ENCODE measurements at places on chromosomes 6 and 20.

GRCh38 chr6:137877606-137878005 lies 10.5 kb downstream of the TNFAIP3 start:
- DNase-seq = no peak

DNA sequence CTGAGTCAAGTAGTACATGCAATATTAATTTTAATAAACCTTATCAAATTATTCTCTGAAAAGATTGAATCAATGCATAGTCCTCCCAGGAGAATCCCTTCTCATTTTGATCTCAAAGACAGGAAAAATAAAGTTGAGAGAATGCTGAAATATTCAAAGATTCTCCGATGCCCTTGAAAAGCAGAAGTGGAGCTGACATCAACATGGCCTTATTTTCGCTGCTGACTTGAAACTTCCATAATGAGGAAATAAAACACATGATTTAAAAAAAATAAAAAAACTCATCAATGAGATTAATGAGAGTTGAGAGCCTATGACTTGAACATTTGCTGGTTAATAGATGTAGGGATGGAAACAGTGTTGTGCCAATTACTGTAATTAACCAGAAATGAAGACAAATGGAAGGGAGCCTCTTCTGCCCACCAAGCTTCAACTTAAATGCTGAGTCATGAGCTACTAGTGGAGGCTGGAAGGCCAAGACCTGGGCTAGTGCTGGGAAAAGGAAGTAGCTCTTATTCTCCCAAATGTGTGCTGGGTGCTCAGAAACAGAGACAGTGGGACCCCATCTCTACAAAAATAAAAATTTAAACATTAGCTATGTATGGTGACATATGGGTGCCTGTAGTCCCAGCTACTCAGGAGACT lies 139.9 kb downstream of the BFSP1 start:
- DNase-seq = no peak

GRCh38 chr20:58146746-58147140 lies 81.7 kb downstream of the ANKRD60 start:
- no peak for DNase-seq

- no peak for DNase-seq
Measured at GRCh38 chr20:21137078-21137477, 11.2 kb downstream of the KIZ start.

- DNase-seq = no peak
Measured at GRCh38 chr6:40822619-40823018, 216.4 kb downstream of the UNC5CL start.

DNA sequence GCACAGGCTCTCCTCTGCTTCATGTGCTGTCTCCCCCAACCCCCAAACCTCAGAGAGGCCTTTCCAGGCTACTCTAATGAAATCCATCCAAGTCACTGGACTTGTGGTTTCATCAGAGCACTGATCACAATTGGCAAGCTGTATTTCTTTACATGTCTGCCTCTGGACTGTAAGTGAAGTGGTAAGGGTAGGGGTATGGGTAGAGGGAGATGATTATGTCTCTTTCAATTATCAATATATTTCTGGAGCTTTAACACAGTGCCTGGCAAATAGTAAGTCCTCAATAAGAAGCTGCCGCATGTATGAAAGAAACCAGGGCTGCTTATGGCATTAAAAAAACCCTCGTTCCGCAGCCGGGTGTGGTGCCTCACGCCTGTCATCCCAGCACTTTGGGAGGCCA lies 5.4 kb downstream of the TRERF1 start:
- no peak for DNase-seq

DNA sequence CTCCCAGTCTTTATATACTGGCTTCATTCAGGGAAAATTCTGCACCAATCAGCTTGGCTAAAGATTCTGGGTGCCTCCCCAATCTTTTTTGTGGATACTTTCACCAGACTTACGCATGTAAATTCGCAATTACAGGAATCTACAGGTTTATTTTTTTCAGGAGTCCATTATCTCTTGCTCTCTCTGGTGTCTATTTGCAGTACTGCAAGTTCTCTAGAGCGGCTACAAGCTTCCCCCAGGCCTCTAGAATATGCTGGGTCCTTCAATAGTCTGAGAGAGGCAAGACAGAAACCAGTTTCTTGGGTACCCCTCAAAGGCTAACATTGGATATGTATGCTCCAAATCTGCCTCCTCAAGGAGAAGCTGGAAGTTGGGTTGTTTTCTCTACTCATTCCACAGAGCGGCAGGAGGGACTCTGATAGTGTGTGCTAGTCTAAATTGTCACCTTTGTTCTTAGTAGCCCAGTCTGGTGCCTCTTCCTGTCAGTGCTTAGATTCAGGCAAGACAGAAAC lies 58.5 kb downstream of the SUN5 start:
- no peak for DNase-seq

DNA sequence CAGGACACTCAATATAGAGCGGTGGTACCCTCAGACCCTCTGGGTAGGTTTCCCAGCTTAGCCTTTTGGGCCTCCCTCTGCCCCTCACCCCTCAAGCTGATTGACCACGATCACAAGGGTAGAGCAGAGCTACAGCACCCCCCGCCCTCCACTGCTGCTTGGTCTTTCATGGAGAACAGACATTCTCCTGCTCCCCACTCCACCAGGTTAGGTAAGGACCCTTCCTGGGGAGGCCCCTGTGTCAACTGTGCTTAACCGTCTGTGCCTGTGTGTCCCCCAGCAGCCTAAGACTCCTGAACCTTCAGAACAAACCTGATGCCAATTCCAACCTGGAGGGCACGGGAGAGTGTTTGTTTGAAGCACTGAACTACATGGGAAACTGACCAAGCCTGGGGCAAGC lies 11.8 kb downstream of the MYH7B start:
- DNase-seq = no peak

DNA sequence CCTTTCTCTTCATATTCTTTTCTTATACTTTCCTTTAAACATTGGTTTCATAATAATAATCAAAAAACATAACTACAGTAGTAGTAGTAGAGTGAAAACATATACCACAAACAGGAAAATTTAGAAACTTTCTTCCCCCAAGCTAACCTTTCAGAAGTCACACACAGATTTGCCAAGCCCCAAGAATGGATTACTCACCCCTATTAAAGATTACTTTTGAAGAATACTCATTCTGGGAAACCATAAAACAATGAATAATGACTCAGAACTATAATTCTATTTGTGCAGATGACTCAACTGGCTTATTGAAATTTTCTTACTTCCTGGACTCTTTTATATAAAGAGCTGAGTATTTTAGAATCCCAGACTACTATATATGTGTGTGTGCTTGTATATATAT lies 119.4 kb upstream of the GJE1 start:
- DNase-seq = no peak

DNA sequence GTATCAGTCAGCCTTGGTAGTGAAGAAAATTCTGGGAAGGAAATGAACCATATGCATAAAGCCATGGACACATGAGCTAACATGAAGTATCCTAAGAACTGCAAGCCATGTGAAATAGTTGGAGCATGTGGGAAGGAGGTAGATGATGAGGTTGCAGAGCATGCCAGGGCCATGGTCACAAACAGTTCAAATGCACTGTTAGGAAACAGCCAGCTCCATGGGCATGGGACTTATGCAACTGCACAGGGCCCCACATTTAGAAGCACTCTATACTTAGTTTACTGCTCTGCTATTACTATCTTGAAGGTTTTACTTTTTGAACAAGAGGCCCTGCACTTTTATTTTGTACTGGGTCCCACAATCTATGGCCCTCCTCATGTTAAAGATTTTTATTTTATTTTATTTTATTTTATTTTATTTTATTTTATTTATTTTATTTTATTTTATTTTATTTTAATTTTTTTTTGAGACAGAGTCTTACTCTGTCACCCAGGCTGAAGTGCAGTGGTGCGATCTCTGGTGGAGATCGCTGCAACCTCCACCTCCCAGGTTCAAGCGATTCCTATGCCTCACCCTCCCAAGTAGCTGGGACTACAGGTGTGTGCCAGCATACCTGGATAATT lies 169.1 kb downstream of the IBTK start:
- no peak for DNase-seq

- no peak for DNase-seq
Measured at GRCh38 chr6:43078691-43079090, 2.6 kb downstream of the PTK7 start.

GRCh38 chr20:36197271-36197670 lies 39.0 kb upstream of the AAR2 start:
- no peak for DNase-seq

- DNase-seq = no peak
Measured at GRCh38 chr6:23280437-23280836, 711.1 kb downstream of the HDGFL1 start.

GRCh38 chr6:30568245-30568644 lies 3.0 kb upstream of the ABCF1 start:
- no peak for DNase-seq

DNA sequence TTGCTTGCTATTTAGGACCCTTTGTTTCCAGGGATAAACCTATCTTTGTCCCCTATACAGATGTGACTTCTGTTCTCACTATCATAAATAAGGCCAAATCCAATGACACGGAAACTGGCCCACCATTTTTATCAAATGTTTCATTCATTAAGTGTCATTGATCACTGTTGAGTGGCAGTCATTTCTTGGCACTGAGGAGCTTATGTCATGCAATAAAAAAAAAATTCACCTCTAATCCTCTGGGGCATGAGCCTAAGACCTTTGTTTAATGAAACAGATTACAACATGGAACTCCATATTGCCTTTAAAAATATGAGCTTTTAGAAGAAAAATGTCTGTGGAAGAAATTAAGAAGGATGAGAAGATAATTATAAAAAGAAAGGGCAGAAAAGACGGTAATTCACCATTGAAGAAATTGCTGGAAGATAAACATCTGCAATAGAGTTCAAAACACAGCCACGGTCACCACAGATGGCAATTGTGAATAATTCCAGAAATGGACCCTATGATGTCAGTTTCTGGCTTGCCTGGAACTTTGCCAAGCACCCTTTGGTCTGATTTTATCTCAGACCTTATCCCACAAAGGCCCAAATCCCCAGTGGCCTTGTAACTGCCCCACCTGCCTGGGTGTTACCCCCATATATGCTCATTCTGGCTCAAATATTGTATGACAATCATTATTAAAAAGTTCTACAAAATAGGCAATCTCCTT lies 91.1 kb downstream of the DST start:
- no peak for DNase-seq

DNA sequence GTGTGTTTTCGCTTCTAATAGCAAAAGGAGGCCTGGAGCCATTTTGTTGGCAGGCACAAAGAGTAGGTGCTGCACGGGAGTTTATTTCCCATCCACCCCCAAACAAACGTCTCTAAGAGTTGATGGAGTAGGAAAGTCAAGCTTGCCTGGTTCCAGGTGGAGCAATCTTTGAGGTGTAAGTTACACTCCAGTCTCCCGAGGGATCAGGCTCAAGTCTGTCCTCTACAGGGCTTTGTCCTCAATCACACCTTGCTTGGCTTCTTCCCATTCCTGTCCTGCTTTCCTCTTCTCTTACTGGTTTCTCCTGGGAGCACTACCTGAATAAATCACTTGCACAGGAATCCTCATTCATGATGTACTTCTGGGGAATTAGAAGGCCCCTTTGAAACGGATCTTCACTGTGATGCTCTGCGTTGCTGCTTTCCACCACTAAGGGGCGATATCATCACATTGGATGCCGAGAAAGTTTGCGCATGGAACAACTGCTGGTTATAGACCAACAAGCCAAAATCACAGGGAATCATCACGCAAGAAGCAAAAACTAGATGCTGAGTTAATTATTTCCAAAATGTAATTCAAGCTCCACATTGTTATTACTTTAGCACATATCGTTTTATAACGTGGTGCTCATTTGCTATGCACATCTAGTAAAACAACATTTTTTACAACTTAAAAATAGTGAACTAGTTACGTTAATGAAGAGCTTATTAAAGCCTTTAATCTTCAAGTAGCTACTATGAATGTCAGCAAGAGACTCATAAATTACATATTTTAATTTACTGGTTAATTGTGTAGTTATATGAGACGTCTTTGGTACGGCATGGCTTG lies 156.8 kb downstream of the DNAH8 start:
- peak; percentile 44 for DNase-seq

- DNase-seq = peak; percentile 71
Measured at GRCh38 chr6:35736253-35736894, 458 bp upstream of the ARMC12 start.

GRCh38 chr6:71349395-71349794 lies 60.8 kb downstream of the OGFRL1 start:
- DNase-seq = peak; percentile 41

DNA sequence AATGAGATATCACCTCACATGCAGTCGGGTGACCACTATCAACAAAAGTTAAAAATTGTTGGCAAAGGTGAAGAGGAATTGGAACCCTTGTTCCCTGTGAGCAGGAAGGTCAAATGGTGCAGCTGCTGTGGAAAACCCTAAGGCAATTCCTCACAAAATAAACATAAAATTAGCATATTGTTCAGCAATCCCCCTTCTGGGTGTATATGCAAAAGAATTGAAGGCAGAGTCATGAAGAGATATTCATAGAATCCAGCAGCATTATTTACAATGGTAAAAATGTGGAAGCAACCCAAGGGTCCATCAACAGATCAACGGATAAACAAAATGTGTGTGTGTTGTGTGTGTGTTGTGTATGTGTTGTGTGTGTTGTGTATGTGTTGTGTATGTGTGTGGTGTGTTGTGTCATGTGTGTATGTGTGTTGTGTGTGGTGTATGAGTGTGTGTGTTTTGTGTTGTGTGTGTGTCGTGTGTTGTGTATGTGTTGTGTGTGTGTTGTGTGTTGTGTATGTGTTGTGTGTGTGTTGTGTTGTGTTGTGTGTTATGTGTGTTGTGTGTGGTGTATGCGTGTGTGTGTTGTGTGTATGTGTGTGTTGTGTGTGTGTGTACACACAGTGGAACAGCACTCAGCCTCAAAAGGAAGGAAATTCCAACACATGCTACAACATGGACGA lies 245.1 kb downstream of the ERMARD start:
- DNase-seq = no peak

DNA sequence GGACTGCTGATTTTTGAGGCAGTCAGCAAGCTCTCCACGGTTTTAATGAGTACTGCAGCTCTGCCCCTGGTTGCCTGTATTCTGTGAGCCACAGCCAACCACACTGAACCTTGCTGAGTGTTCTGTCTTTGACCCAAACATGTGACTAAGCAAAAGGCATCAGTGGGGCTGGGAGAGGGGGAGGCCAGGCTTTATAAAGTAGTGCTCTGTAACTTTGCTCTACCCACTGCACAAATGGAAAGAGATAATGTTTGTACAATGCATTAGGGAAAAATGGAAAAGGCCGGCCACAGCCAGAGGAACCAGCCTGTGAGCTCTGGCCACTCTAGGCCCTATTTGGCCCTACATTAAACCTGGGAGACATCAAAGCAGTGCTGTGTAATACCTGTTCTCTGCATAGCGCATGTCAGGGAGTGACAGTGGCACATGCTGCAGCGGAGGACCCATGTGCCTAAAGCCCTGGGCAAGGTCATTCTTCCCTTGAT lies 22.0 kb downstream of the KLHL31 start:
- DNase-seq = no peak

GRCh38 chr6:156787569-156788492 lies 10.7 kb downstream of the ARID1B start:
- no peak for DNase-seq

GRCh38 chr6:87099472-87099871 lies 4.6 kb upstream of the CGA start:
- no peak for DNase-seq

- no peak for DNase-seq
Measured at GRCh38 chr20:58810116-58810878, 40.4 kb downstream of the GNAS-AS1 start.

GRCh38 chr6:40125680-40126394 lies 191.6 kb upstream of the MOCS1 start:
- DNase-seq = no peak

Measured in KG1 (cell line).